HS-5 (cell line): ENCODE measurements at places on chromosomes 11 and 22.

- DNase-seq: no peak
These were observed 22.0 kb downstream of the MFNG start for GRCh38 chr22:37464181-37464580.

GRCh38 chr11:130024361-130024760 is 21.7 kb upstream of the PRDM10 start:
- DNase-seq: no peak

DNA sequence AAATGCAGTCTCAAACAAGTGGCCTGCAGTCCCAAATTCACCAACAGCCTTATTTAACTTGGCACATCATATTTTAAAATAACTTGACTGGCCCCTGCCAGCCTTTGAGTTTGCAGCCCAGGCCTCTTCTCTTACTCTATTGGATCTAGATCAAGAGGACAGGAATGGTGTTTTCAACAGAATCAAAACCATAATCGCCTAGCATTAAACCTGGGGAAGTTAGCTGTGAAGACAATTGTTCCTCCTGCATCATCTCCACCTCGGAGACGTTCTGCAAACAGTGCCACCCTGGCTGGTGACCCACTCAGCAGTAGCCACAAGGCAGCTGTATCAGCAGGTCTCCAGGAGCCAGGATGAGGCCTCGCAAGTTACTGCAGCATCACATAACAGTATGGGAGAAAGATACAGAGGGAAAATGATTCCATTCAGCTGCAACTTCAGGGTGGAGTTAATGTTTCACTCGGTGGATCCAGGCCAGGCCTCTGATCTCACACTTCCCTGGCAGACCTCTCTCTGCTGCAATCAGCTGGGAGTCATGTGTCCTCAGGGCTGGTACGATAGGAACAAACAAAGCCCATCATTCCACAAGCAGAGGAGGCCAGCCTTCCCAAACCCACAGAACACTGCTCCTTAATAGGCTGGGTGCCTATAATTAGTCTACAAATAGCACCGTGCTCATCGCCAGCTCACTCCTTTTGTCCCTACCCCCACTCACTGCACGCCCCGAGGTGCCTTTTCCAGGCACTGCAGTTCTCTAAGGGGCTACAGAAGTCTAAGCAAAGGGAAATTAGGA is 18.6 kb upstream of the SCN2B start:
- peak; percentile 28 for DNase-seq

- DNase-seq: no peak
These were observed 146.8 kb upstream of the DDI1 start for GRCh38 chr11:103889679-103890078.

DNA sequence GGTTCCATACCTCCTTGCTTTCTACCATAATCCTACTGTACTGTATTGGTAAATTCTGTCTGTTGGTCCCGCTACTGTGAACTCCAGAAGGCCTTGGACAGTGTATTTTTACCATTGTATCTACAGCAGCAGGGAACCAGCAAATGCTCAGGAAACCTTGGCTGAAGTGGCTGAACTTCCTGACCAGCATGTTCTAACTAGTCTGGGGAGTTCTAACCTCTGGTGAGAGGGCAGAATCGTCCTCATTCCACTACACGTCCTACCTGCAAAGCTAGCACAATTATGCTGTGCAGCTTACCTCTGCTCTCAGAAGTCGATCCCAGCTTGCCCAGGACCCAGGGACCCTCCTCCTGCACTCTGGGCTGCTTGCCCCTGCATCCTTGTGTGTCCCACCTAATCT is 283.1 kb downstream of the TENM4 start:
- DNase-seq: no peak

- DNase-seq: no peak
These were observed 8.1 kb downstream of the INPP5J start for GRCh38 chr22:31130873-31131272.

GRCh38 chr11:76927160-76927559 is 66.4 kb downstream of the ACER3 start:
- DNase-seq: no peak

- no peak for DNase-seq
These were observed 32.2 kb downstream of the CSNK2A3 start for GRCh38 chr11:11320825-11321224.

DNA sequence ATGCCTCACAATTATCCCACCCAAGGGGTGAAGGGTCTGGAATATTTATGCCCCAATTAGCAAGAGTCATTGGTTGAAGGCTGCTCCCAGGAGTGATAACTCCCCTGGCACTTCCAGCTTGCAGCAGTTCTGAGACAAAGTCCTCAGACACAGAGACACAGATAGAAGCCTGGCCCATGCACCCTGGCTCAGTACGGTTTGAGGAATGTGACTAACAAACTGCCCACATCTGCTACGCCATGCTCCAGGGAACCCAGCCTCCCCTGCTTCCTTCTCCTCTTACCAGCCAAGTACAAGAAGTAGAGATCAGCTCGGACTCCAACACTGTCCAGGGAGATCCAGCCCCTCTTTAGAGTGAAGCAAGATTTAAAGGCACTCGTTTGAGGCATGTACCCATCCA is 48.5 kb upstream of the BMAL1 start:
- DNase-seq: no peak
